LoVo (cell line): ENCODE measurements at places on chromosomes 3 and 15.

- DNase-seq, result no peak
Observed at GRCh38 chr3:158590223-158590622, 19.2 kb downstream of the MLF1 start.

GRCh38 chr15:77030928-77031375 is 36.0 kb downstream of the PSTPIP1 start:
- no peak for DNase-seq

- DNase-seq, result no peak
Observed at GRCh38 chr3:171092467-171092911, 66.0 kb upstream of the SLC2A2 start.

GRCh38 chr15:67542420-67543347 is at the start of gene MAP2K5:
TSS of gene MAP2K5 (plus strand) at chr15:67542703. CDS start at chr15:67543336, 633 bp downstream.
- DNase-seq, result peak; percentile 84

DNA sequence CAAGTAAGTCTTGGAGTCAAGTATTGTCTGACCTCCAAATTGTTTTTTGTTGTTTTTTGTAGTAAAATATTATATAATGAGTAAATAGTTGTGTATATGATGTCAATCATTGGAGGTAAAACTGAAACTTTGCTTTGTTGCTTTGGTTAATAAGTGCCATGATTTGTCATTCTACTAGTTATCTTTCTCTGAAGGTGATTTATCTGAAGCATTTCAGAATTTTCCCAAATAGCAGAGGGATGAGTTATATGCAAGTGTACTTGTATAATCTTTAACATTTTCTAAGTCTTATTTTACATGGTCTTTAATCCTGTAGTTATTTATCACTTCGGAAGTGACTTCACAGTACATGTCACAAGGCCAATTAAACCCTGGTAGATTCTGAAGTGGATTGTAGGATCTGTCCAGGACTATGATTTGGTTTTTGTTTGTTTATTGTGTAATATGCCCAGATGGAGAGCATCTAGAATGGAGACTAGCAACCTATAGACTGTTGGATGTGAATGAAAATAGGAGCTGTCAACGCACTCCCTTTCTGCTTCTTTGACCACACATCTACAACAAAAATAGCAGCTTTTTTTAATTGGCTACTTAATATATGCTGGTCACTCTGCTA is 93.1 kb upstream of the SAMMSON start:
- no peak for DNase-seq
